GM03348 (cell line): ENCODE measurements at places on chromosomes 5 and 9.

GRCh38 chr9:37437621-37438020, 15.1 kb downstream of the GRHPR start:
- no peak for DNase-seq

- DNase-seq: no peak
Measured at GRCh38 chr5:54404568-54404967, 50.9 kb upstream of the HSPB3 start.

GRCh38 chr5:133905424-133905823, 63.0 kb downstream of the C5orf15 start:
- DNase-seq: no peak

- no peak for DNase-seq
Measured at GRCh38 chr9:12670006-12670405, 23.2 kb upstream of the TYRP1 start.

DNA sequence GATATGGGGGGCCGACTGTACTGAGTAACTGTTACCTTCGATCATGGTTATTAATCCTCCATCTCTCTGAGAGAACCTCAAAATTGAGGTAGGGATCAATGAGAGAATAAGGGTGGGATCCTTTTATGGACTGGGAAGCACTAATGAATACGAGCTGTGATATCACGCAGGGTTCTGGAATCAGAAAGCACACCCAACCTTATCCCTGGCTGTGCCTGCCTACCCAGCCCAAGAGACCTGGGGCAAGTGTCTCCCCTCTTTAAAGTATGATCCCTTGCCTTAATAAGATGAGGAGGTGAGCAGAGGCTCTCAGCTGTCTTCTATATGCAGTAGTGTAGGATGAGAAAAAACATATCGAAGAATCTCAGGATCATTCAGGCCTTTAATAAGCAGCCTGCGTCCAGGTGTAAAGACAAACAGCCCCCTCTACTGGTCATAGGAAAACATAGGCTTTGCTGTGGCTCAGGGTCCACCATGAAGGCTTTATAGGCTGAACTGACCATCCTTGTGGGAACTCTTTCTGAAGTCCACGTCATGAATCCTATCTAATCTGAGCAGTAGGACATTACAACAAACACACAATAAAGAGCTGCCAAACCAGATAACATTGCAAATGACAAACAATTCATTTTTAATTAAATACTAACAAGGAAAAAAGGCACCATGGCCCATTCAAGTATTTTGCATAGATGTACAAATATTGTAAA, 16.8 kb downstream of the NIPAL4 start:
- DNase-seq: peak; percentile 83
